ENCODE measurements at places on chromosomes 13 and 19.
A peak's percentile ranks its signal among the peaks of the same experiment; 100 is the strongest.

- peak; percentile 92 for DNase-seq
Observed at GRCh38 chr19:40221858-40222619, 3.9 kb upstream of the TTC9B start.

DNA sequence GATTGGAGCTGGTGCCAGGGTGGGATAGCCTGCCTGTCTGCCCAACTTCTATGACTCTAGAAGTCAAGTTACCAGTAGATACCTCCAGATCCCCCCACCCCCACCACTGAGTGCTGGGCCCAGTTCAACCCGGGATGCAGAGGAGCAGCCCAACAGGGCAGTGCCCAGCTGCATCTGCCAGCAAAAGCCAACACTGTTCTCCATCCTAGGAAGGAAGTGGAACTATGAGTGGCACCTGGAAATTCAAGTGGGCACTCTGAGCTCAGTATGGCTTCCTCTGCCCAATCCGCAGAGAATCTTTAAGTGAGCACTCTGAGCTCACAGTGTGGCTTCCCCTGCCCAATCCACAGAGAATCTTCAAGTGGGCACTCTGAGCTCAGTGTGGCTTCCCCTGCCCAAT, 14.2 kb downstream of the TUBGCP3 start:
- no peak for DNase-seq

GRCh38 chr13:92781965-92782690, 444.5 kb upstream of the GPC6 start:
- DNase-seq = no peak

GRCh38 chr13:24684600-24684998, 4.4 kb downstream of the ATP12A start:
- DNase-seq = no peak

GRCh38 chr13:36088001-36088400, 43.2 kb downstream of the DCLK1 start:
- no peak for DNase-seq

Data from GM12891 (cell line).